ENCODE measurements at places on chromosomes 16 and 17.

GRCh38 chr17:9817086-9817485 is 4.8 kb downstream of the GSG1L2 start:
- peak; percentile 20 for DNase-seq

GRCh38 chr16:87809150-87809902 is 43.5 kb upstream of the KLHDC4 start:
- DNase-seq = no peak

DNA sequence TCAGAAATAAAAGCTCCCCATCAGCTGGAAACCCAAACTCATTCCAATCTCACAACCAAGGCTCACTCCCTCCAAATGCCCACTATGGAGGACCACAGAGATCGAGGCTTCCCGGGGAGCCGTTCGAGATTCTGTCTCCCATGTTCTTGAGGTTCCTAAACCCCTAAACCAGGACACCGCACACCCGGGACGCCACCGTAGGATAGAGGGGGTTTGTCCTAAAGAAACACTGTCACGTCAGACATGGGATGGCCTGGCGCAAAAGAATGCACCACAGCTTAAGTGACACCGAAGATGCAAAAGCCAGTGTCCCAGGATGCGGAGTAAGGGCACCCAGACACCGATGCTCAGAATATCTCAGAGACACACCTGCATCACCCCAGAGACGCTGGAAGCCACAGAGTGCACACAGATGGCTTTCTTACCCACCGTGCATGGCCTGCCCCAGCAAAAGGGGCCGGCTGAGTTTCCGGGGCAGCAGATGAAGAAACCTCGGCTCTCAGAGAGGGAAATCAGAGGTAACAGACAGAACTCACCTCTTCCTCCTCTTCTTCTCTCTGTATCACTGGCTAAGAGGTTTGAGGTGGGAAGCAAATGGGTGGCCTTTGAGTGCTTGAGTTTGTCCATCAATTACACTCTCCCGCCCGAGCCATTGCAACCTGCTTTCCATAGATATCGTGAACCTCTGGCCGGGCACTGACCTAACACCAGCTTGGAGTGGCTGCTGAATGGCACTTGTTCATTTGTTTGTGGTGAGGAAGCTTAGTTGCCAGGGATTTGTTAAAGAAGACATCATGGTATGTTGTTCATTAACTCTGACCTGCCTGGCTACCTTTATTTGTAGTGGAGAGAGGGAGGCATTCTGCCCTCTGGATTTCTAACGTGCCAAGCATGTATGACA is 65.1 kb upstream of the TNRC6C start:
- no peak for DNase-seq

GRCh38 chr17:12522743-12523183 is 142.9 kb upstream of the MYOCD start:
- DNase-seq = peak; percentile 64

GRCh38 chr17:41773190-41773588 is 13.3 kb downstream of the JUP start:
- peak; percentile 59 for DNase-seq

- DNase-seq = peak; percentile 34
These were observed 1.2 kb downstream of the NGFR start for GRCh38 chr17:49496183-49496866.

DNA sequence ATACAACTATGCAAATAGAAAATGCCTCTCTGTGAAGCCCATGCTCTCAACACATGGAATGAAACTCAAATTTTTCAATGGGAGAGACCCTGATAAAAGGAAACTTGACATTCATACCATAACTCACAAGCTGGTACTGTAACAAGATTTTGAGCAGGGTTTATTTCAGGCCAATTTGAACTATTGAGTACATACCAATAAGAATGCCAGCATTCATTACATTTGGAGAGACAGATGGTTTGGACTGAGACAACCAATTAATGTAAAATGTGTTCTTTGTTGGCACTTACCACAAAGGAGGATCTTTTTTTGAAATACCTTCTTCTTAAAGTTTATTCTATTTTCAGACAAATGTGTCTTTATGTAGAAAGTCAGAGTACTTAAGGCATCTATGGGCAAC is 1357.0 kb upstream of the GOT2 start:
- no peak for DNase-seq

- peak; percentile 58 for DNase-seq
These were observed 8.0 kb downstream of the TNRC6A start for GRCh38 chr16:24737391-24737871.

Measured in AG10803 (cell line).